ENCODE measurements at places on chromosomes 3 and 15. TPM values are rescaled to one million over a fixed set of nuclear protein-coding genes. Genes with fewer than 3 reads are reported as not detected.

Gene CALML4
- total RNA-seq = 1.4 TPM

Gene CAMK2N2
- not detected for total RNA-seq

Gene DET1
- total RNA-seq = 2.7 TPM

Gene NME9
- not detected for total RNA-seq

Gene STAC
- total RNA-seq = 0.52 TPM

Gene CFAP44
- total RNA-seq = 0.43 TPM
